M059J (cell line): ENCODE measurements at places on chromosomes 5 and 9. TPM values are rescaled to one million over a fixed set of nuclear protein-coding genes. Genes with fewer than 3 reads are reported as not detected.
A peak's percentile ranks its signal among the peaks of the same experiment; 100 is the strongest.

Gene ELOVL7
- 7.1 and 8.0 TPM in 2 replicates for total RNA-seq

Gene STING1
- 29.3 and 35.2 TPM in 2 replicates for total RNA-seq

Gene GCNT4
- 0.79 and 1.2 TPM in 2 replicates for total RNA-seq

GRCh38 chr9:3793363-3793762 is 267.6 kb upstream of the RFX3 start:
- no peak for DNase-seq

Gene MYO10
- total RNA-seq: 13.6 and 30.2 TPM in 2 replicates

Gene NPDC1
- 8.2 and 10.7 TPM in 2 replicates for total RNA-seq

Gene CCDC180
- 0.47 and 0.59 TPM in 2 replicates for total RNA-seq

GRCh38 chr9:16825331-16825725 is 45.1 kb downstream of the BNC2 start:
- peak; percentile 39 for DNase-seq

DNA sequence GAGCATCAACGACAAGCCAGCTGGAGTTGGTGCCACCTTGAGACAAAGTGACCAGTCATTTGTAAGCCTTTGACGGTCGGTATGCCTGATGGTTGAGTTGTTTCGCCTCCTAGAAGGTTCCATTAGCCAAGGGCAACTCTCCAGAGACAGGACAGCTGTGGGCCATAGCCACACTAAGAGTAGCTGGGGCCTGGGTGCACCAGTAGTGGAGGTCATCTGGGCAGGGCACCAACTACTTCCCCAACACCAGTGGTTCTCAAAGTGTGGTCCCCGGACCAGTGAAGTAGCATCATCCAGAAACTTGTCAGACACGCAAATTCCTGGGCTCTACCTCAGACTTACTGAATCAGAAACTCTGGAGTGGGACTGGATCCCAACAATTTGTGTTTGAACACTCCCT is 217.5 kb upstream of the TAS2R1 start:
- DNase-seq: no peak

GRCh38 chr9:4225291-4226028 is 74.4 kb downstream of the GLIS3 start:
- DNase-seq: peak; percentile 98

GRCh38 chr5:64295101-64295500 is 129.5 kb downstream of the RNF180 start:
- DNase-seq: no peak

- no peak for DNase-seq
Observed at GRCh38 chr5:133510634-133511262, 101.6 kb downstream of the FSTL4 start.

- no peak for DNase-seq
Observed at GRCh38 chr5:29649321-29649720, 1544.2 kb upstream of the CDH6 start.

DNA sequence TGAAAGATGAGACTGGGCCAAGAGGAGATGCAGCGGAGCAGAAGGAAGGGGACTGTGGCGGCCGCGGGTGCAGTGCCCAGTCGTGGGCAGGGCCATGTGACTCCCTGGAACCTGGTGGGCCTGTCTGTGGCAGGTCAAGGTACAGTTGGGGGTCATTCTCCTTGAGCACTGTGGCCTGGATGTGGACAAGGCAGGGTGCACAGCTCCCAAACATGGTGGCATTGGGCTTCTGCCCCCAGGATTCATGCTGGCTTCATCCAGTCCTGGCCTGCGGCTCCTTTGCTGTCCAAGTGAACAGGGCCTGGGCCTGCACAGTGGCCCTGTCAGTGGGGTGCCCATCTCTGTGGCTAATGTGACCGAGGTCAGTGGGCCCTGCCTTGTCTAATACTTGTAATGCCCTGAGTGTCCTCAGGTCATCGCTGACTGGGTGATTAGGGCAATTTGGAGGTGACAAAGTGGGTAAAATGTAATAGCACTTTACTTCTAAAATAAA is 39.9 kb downstream of the CEP72 start:
- no peak for DNase-seq

GRCh38 chr9:127112735-127113161 is 9.7 kb downstream of the ANGPTL2 start:
- no peak for DNase-seq

DNA sequence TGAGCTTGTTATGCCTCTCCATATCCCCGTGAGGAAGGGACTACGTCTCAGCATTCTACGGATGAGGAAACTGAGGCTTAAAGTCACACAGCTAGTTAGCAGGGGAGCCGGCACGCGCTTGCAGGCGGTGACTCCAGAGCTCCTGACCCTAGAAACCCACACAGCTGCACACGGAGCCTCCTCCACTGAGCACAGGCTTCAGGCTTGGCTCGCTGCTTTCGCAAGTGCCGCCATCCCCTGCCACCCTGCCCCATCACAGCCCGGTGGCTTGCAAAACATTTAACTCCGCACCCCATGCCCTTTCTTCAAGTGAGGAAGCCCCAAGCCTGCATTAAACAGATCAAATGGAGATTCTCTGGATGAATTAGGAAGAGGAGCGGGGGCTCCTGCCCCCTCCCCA is 138.3 kb downstream of the HSD17B3 start:
- no peak for DNase-seq

DNA sequence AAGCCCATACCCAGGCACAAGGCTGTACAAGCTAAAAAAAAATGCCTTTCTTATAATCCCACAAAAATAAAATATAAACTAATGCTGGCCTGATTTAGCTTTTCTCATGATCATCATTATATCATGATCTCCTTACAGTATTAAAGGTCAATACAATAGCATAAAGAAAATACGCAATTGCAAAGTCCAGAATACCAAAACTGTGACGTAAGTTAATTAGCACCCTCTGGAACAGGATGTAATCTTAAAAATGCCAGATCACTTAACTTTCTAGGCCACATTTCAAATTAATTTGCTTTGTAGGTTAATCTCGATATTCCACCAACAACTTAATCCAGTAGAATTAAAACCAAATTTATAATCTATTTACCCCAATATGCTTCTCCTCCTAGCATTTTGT is 444.2 kb upstream of the CYLC2 start:
- no peak for DNase-seq
